ENCODE measurements at places on chromosomes 4 and X.

GRCh38 chr4:24970635-24971034, 57.8 kb upstream of the CCDC149 start:
- no peak for DNase-seq

GRCh38 chr4:151798678-151799416, 38.0 kb upstream of the GATB start:
- no peak for DNase-seq

GRCh38 chr4:8308856-8309771, 39.6 kb downstream of the HTRA3 start:
- DNase-seq: no peak

- no peak for DNase-seq
Measured at GRCh38 chr4:145909773-145910172, 28.9 kb downstream of the ZNF827 start.

DNA sequence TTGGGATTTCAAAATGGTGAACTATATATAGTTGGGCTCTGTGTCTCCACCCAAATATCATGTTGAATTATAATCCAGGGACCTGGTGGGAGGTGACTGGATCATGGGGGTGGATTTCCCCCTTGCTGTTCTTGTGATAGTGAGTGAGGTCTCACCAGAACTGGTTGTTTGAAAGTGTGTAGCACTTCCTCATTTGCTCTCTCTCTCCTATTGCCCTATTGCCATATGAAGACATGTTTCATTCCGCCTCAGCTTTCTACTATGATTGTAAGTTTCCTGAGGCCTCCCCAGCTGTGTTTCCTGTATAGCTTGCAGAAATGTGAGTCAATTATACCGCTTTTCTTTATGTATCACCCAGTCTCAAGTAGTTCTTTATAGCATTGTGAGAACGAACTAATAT, 545.6 kb downstream of the TRAM1L1 start:
- no peak for DNase-seq
